ENCODE measurements at places on chromosomes 11 and 22. TPM values are rescaled to one million over a fixed set of nuclear protein-coding genes. Genes with fewer than 3 reads are reported as not detected.

Gene LRRC56
- 1.0 TPM for total RNA-seq

Gene MIOX
- total RNA-seq, result 0.31 TPM

Gene MS4A7
- not detected for total RNA-seq

Gene FGF3
- not detected for total RNA-seq

Gene GCAT
- 26.9 TPM for total RNA-seq

Gene MS4A6A
- total RNA-seq, result not detected

Gene OR51I1
- not detected for total RNA-seq

Gene HEPN1
- total RNA-seq, result not detected

Gene BUD13
- 37.7 TPM for total RNA-seq

Gene KCNK4
- total RNA-seq, result not detected

Gene NAA40
- 13.2 TPM for total RNA-seq

Gene KRTAP5-9
- total RNA-seq, result not detected

Gene IL17REL
- 0.15 TPM for total RNA-seq

Gene PTPRCAP
- total RNA-seq, result 62.4 TPM

GRCh38 chr11:101477926-101478325 is 105.9 kb downstream of the TRPC6 start:
- H3K27ac ChIP-seq, result no peak overlapping the region
- H3K27me3 ChIP-seq, result no peaks in the 10 kb centered on the region

DNA sequence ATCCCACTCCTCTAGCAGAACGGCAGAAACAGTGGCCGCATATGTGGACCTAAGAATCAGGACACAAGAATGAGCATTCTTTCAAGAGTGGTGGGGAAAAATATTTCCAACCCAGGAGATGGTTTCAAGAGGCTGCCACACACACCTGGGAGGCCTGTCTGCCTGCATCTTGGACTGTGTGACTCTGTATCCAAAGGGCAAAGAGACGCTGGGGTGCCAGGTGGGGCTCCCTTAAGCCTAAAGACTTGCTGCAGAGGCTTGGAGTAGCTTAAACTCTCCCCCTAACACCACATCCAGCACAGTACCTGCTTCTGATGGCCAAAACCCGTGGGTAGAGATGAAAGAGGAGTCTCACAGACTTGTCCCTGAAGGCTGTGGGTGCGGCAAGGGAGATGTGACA is 3.5 kb downstream of the CXCR5 start:
- H3K36me3 ChIP-seq, result peaks cover 45% of the 10 kb centered on the region
- H3K4me3 ChIP-seq, result no peak overlapping the region
- H3K27me3 ChIP-seq, result no peaks in the 10 kb centered on the region
- DNase-seq, result no peak

- H3K36me3 ChIP-seq, result no peaks in the 10 kb centered on the region
- H3K4me1 ChIP-seq, result no peaks in the 10 kb centered on the region
- no peak overlapping the region for H3K27ac ChIP-seq
- H3K27me3 ChIP-seq, result peaks cover 9% of the 10 kb centered on the region
- no peak overlapping the region for H3K4me3 ChIP-seq
Observed at GRCh38 chr11:76835928-76836612, 24.6 kb upstream of the ACER3 start.

- peaks cover 11% of the 10 kb centered on the region for H3K4me1 ChIP-seq
- H3K36me3 ChIP-seq, result no peaks in the 10 kb centered on the region
Observed at GRCh38 chr11:108617055-108617454, 23.5 kb upstream of the EXPH5 start.

DNA sequence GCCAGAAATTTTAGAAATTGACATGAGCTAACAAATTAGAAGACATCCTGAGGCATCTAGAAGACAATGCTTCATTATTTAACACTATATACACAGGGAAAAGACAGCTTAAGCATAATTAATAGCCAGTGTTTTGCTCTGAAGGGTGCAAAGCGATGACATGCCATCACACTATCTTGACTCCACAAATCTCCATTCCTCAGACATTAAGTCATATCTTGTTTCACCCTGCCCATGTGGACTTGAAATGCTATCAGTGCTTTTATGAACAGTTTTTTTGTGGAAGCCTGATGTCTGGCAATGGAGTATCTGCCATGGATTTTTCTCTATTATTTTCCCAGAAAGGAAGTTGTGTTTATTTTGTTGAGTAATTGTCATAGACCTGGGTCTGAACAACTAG is 2.3 kb downstream of the CARD18 start:
- no peaks in the 10 kb centered on the region for H3K4me1 ChIP-seq
- H3K36me3 ChIP-seq, result no peaks in the 10 kb centered on the region
- H3K4me3 ChIP-seq, result no peak overlapping the region
- H3K27me3 ChIP-seq, result no peaks in the 10 kb centered on the region
- no peak for DNase-seq

GRCh38 chr11:2511421-2512369 is 66.9 kb downstream of the KCNQ1 start:
- H3K4me1 ChIP-seq, result peaks cover 7% of the 10 kb centered on the region
- H3K36me3 ChIP-seq, result no peaks in the 10 kb centered on the region
- DNase-seq, result no peak
- H3K4me3 ChIP-seq, result no peak overlapping the region

GRCh38 chr22:35553341-35553740 is 12.7 kb downstream of the RASD2 start:
- H3K27me3 ChIP-seq, result no peaks in the 10 kb centered on the region
- H3K4me1 ChIP-seq, result peaks cover 14% of the 10 kb centered on the region
- H3K4me3 ChIP-seq, result no peak overlapping the region
- H3K36me3 ChIP-seq, result no peaks in the 10 kb centered on the region

DNA sequence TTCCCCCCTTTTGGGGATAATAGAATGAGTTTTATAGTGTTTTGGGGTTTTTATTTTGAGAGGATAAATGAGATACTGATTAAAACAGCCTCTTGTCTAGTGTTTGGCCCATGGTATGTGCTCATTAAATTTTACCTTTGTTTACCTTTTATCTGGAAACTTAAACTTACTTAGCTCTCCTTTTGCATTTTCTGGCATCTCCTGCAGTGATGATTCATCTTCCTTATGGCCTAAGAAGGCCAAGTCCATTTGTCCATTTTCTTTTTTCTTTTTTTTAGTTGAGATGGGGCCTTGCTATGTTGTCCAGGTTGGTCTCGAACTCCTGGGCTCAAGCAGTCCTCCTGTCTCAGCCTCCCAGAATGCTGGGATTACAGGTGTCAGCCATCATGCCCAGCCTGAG is 156.3 kb downstream of the COMMD9 start:
- no peaks in the 10 kb centered on the region for H3K36me3 ChIP-seq
- no peaks in the 10 kb centered on the region for H3K4me1 ChIP-seq
- peaks cover 11% of the 10 kb centered on the region for H3K27me3 ChIP-seq
- no peak for DNase-seq

DNA sequence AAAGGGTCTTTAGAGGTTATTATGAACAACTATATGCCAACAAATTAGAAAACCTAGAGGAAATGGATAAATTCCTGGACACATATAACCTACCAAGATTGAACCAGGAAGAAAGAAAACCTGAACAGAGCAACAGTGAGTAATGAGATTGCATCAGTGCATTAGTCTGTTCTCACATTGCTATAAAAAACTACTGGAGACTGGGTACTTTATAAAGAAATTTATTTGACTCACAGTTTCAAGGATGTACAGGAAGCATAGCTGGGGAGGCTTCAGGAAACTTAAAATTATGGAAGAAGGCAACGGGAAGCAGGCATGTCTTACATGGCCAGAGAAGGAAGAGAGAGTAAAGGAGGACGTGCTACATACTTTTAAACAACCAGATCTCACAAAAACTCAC is 70.8 kb upstream of the GNAZ start:
- peaks cover 29% of the 10 kb centered on the region for H3K27me3 ChIP-seq
- no peaks in the 10 kb centered on the region for H3K4me1 ChIP-seq
- H3K4me3 ChIP-seq, result no peak overlapping the region
- no peak for DNase-seq

DNA sequence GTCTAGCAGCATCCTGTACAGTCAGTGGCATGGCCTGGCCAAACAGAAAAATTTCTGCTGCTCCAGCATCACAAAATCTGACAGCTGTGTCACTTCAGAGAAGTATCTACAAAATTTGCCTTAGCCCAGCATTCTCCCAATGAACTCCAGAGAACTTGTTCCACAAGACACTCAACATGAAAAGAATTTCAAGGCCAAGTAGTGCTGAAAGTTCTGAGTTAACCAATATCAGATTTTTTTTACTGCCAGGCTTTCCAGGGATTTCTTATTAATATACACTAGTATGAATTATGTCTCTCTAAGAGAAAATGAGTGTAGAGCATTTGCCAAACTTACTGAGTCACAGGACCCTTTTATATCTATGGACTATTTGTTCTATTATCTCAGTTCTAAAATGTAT is 68.8 kb downstream of the OR5AK2 start:
- no peaks in the 10 kb centered on the region for H3K27me3 ChIP-seq
- no peak overlapping the region for H3K4me3 ChIP-seq
- no peaks in the 10 kb centered on the region for H3K36me3 ChIP-seq
- H3K27ac ChIP-seq, result no peak overlapping the region

GRCh38 chr22:42202048-42202447 is 68.4 kb downstream of the TCF20 start:
- peaks cover 32% of the 10 kb centered on the region for H3K36me3 ChIP-seq
- no peak overlapping the region for H3K4me3 ChIP-seq
- H3K27ac ChIP-seq, result no peak overlapping the region
- DNase-seq, result peak; percentile 39
- H3K4me1 ChIP-seq, result peaks cover 53% of the 10 kb centered on the region

- H3K4me3 ChIP-seq, result no peak overlapping the region
- H3K27ac ChIP-seq, result no peak overlapping the region
- DNase-seq, result no peak
- H3K36me3 ChIP-seq, result no peaks in the 10 kb centered on the region
Observed at GRCh38 chr22:27682437-27682836, 119.1 kb downstream of the MN1 start.

DNA sequence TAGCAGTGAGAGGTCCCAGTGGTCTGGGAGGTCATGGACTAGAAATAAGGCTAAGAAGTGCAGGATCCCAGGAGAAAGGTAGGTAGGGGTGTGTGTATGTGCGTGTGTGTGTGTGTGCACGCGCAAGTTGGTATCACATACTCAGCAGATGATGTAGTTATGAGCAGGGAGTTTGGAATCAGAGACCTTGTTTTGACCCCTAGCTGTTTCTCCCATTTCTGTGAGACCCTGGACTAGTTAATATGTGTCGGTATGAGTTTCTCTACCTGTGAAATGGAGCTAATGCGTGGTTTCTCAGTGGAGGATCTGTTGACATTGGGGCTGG is 1.3 kb downstream of the SERPING1 start:
- DNase-seq, result no peak
- peaks cover 17% of the 10 kb centered on the region for H3K27me3 ChIP-seq
- no peak overlapping the region for H3K4me3 ChIP-seq
- peaks cover 3% of the 10 kb centered on the region for H3K4me1 ChIP-seq
- H3K27ac ChIP-seq, result no peak overlapping the region

DNA sequence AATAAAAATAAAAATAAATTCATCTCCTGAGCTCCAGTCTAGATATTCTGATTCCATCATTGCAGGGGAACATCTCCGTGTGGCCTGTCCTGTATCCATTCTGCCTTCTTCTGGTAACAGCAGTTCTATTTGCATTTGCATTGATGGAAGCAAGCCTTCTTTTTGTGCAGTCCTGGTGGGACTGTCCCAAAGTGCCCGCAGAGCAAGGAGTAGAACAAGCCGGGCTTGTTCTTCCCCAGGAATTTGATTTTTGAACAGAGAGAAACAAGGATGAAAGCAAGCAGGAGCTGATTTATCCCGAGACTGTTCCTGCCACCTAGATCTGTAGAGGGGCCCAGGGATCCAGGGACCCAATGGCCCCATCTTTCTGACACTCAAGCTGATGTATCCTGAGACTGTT is 65.4 kb downstream of the SYN3 start:
- H3K27me3 ChIP-seq, result no peaks in the 10 kb centered on the region
- H3K4me3 ChIP-seq, result no peak overlapping the region
- no peaks in the 10 kb centered on the region for H3K4me1 ChIP-seq
- no peak for DNase-seq
- no peak overlapping the region for H3K27ac ChIP-seq

- no peaks in the 10 kb centered on the region for H3K36me3 ChIP-seq
- H3K4me3 ChIP-seq, result no peak overlapping the region
- H3K27ac ChIP-seq, result no peak overlapping the region
- H3K27me3 ChIP-seq, result peaks cover 63% of the 10 kb centered on the region
- peaks cover 13% of the 10 kb centered on the region for H3K4me1 ChIP-seq
Observed at GRCh38 chr22:38465673-38466490, 2.0 kb upstream of the KDELR3 start.

- peaks cover 34% of the 10 kb centered on the region for H3K36me3 ChIP-seq
- no peaks in the 10 kb centered on the region for H3K27me3 ChIP-seq
- H3K4me3 ChIP-seq, result no peak overlapping the region
Observed at GRCh38 chr11:112229746-112230433, 3.7 kb downstream of the PTS start.

DNA sequence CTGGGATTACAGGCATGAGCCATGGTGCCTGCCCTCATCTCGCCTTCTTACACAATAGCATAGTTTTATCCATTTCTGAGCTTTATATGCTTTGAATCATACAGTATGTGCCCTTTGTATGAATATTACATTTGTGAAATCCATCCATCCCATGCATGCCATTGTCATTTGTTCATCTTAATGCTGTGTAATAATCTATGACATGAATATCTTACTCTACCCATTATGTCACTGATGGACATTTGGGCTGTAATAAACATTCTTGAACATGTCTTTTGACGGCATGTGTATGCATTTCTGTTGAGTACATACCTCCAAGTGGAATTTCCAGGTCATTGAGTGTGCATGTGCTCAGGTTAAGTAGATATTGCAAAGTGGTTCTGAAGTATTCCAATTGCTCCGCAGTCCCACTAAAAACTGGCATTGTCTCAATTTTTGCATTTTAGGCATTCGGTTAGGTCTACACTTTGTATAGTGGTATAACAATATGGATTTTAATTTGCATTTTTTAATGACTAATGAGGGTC is 339.3 kb upstream of the SYN3 start:
- H3K27ac ChIP-seq, result no peak overlapping the region
- no peak overlapping the region for H3K4me3 ChIP-seq
- DNase-seq, result no peak
- no peaks in the 10 kb centered on the region for H3K27me3 ChIP-seq
- no peaks in the 10 kb centered on the region for H3K36me3 ChIP-seq

- peaks cover 8% of the 10 kb centered on the region for H3K4me1 ChIP-seq
- peak within 1 kb of the TSS; percentile 65 for H3K27ac ChIP-seq
- peaks cover 30% of the 10 kb centered on the region for H3K27me3 ChIP-seq
- no peaks in the 10 kb centered on the region for H3K36me3 ChIP-seq
- peak within 1 kb of the TSS; percentile 63 for H3K4me3 ChIP-seq
- DNase-seq, result no peak
Observed at GRCh38 chr11:76783294-76783895, at the start of gene TSKU. TSS of gene TSKU (plus strand) at chr11:76783356. CDS start at chr11:76795617, 12,261 bp downstream.

GRCh38 chr22:30326255-30326705 is 461 bp downstream of the TBC1D10A start:
- H3K36me3 ChIP-seq, result peaks cover 8% of the 10 kb centered on the region
- H3K27me3 ChIP-seq, result no peaks in the 10 kb centered on the region
- H3K4me3 ChIP-seq, result peak overlapping the region; percentile 82

- no peaks in the 10 kb centered on the region for H3K36me3 ChIP-seq
- no peak for DNase-seq
- H3K4me3 ChIP-seq, result no peak overlapping the region
- H3K4me1 ChIP-seq, result no peaks in the 10 kb centered on the region
- no peak overlapping the region for H3K27ac ChIP-seq
- H3K27me3 ChIP-seq, result peaks cover 17% of the 10 kb centered on the region
Observed at GRCh38 chr11:19512618-19513017, 200.0 kb upstream of the NAV2 start.

- DNase-seq, result no peak
- H3K4me1 ChIP-seq, result no peaks in the 10 kb centered on the region
- no peaks in the 10 kb centered on the region for H3K27me3 ChIP-seq
- no peaks in the 10 kb centered on the region for H3K36me3 ChIP-seq
Observed at GRCh38 chr22:37794376-37794775, 13.4 kb upstream of the GCAT start.

GRCh38 chr22:49866646-49867045 is 13.0 kb downstream of the ZBED4 start:
- H3K27ac ChIP-seq, result no peak overlapping the region
- peaks cover 47% of the 10 kb centered on the region for H3K36me3 ChIP-seq
- H3K27me3 ChIP-seq, result no peaks in the 10 kb centered on the region
- peaks cover 65% of the 10 kb centered on the region for H3K4me1 ChIP-seq
- no peak for DNase-seq
